ENCODE measurements at places on chromosomes 5 and 9.

GRCh38 chr5:82984786-82985735, 92.1 kb downstream of the TMEM167A start:
- no peak for DNase-seq

- no peak for DNase-seq
These were observed 121.2 kb upstream of the IRX2 start for GRCh38 chr5:2872676-2873075.

GRCh38 chr9:116476935-116477381, 210.1 kb upstream of the TRIM32 start:
- no peak for DNase-seq

DNA sequence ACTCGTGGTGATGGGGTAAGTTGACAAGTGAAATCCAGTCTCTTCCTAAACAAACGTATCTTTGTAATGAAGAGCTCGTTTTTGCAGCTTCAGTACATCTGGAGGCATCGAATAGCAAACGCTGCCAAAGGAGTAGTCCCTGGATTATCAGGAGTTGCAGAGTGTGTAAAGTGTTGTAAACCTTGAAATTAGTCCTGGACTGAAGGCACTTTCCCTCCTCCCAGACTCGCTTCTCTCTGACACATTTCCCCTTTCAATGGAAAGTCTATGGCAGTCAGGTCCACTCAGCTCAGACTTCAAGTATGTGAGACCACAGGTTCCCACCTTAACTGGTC, 1.5 kb upstream of the PBX3 start:
- no peak for DNase-seq

DNA sequence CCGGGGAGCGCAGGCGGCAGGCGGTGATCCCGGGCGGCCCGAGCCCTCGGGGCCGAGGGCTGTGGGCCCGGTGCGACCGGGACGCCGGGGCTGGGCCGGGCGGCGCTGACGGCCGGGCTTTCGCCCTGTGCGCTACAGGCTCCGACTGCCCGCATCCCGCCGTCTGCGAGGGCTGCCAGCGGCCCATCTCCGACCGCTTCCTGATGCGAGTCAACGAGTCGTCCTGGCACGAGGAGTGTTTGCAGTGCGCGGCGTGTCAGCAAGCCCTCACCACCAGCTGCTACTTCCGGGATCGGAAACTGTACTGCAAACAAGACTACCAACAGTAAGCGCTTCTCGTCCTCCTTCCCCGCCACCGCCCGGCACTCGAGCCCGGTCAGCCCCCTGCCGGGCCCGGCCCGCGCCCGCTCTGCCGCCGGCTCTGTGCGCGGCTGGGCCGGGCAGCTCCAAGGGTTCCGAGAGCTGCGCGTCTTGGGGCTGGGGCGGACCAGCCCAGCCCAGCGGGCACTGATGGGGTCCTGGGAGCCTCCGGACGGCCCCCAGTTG, 1.6 kb downstream of the LMX1B start:
- no peak for DNase-seq

GRCh38 chr5:7393921-7394799, 1.8 kb upstream of the ADCY2 start:
- no peak for DNase-seq

GRCh38 chr9:136688274-136689107, 1.2 kb upstream of the AGPAT2 start:
- no peak for DNase-seq

GRCh38 chr9:33737811-33738606, 57.4 kb upstream of the PRSS3 start:
- DNase-seq: no peak

DNA sequence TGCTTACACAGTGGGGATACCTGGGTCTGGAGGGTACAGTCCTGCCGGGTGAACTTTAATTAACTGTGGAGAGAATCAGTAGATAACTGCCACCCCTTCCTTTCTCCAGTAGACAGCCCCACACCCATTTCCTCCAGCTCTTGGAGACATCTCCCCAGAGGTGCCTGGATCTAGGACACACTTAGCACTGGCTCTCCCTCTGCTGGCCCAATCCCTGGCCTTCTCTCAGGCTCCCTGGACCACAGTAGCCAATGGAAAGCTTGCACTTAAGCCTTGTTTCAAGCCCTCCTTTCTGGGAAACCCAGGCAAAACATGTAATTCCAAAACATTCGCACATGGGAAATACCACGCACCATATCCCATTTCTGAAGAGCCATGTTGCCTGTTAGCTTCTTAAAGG, 169.2 kb upstream of the GAS1 start:
- no peak for DNase-seq

DNA sequence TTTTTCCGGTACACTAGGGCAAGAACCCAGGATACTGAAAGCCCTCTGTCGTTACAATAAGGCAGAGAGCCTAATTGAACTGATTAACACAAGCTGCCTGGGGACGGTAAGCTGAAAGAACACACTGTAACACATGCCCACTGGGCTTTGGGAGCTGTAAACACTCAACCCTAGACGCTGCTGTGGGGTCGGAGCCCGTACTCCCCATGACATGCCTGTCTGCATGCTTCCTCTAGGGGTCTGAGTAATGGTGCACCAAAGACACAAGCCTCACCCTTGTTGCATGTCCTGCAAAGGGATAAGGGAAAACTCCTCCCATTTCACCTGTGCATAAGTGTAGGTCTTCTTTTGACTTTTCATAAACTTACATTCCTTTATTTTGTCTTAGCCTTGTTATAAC, 194.0 kb downstream of the FBXL7 start:
- no peak for DNase-seq

DNA sequence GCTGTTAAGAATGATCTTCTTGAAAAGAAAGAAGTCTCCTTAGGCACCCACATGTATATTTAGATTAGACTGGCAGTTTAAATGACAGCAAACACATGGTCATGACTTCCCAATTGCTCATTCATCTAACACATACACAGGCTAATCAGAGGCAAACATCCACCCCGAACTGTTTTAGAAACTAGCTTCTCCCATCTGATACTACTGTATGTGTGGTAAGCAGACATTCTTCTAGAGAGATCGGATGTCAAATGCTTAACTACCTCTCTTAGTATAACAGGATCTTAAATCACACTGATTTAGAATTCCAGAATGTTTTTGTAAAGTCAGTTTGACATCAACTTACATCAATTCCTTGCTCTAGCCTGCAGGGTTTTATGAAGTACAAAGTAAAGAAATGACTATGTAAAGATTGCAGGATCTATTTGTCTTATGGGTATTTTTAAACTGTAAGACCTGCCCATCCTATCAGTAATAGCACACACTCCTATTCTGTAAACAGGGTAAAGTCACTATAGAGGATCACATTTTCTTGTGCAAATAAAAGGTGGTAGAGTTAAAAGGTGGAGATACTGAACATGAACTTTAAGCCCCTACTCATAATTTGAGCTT, 239.7 kb downstream of the MLLT3 start:
- DNase-seq: no peak

DNA sequence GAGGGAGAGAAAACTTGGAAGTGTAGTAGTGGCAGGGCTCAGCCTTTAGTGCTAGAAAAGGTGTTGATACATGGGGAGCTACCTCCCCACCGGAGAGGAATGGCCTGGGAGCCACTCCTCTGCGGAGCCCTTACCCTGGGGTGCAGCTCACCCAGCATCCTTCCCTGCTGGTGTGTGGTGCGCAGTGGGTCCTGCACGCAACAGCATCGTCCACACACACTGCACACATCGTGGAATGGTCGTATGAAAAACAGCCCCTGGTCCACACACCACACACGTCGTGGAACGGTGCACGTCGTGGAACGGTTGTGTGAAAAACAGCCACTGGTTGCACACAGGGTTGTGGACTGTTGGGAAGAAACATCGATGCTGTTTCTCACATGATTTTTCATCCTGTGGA, 16.1 kb upstream of the AHRR start:
- no peak for DNase-seq

DNA sequence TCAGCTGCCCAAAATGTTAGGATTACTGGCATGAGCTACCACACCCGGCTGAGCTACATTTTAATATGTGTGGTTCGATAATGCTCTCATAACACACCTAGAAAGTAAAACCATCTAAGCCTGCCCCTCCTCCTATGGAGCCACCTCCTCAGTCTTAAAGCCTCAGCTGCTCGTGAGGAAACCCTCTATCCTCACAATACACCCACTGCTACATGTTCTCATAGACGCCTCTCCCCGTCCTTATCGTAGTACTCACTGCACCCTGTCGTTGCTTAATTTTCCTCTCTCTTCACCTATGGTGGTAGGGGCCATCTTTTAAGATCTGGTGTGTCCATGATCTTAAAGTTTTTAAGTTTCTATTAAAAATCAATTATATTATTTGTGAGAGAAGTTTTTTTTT, 72.9 kb downstream of the RCL1 start:
- DNase-seq: no peak

GRCh38 chr9:135596211-135596610, 34.7 kb downstream of the PAEP start:
- DNase-seq: no peak

GRCh38 chr9:117072216-117072615, 342.6 kb downstream of the ASTN2 start:
- DNase-seq: no peak

- no peak for DNase-seq
These were observed 337.8 kb downstream of the DMAC1 start for GRCh38 chr9:7461791-7462190.

DNA sequence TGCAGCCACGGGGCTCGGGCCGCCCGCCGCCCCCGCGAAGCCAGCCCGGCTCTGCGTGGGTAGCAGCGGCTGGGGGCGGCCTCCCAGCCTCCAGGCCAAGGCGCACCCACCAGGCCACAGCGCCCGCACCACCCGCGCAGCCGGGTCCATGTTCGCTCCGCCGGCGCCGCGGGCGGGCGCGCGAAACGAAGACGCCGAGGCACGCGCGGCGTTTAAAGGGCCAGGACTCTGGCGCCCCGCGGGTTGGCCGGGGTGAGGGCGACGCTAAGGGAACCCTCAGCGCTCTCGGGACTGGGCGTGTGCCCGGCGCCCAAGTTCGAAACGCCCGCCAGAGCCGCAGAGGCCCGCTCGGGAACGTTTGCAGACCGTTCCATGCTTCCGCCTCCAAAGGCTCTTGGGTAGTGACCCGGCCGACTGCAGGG, at the start of gene PTGES2:
Gene PTGES2, minus strand, starts transcription at position 162 of the 422 bp plus-strand sequence. Its CDS starts 12 bp downstream, at position 150.
- peak; percentile 57 for DNase-seq

DNA sequence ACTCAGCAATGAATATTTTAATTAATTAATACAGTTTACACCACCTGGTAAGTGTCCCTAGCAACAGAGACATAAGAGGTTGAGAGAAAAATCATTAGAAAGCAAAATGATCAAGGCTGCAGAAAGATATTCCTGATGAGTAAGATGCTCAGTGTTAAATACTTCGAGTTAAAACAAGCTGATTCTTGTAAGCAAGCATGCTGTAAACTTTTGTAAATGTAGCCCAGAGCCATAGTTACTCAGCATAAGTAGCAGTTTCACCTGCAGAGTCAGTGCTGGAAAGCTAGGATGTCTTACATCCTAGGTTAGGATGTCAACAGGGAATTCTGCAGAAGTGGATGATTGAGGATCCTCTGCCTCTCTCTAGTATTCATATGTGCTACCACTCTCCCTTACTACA, 4.2 kb downstream of the PRKACG start:
- no peak for DNase-seq

GRCh38 chr5:107900721-107901120, 230.0 kb upstream of the EFNA5 start:
- DNase-seq: no peak

DNA sequence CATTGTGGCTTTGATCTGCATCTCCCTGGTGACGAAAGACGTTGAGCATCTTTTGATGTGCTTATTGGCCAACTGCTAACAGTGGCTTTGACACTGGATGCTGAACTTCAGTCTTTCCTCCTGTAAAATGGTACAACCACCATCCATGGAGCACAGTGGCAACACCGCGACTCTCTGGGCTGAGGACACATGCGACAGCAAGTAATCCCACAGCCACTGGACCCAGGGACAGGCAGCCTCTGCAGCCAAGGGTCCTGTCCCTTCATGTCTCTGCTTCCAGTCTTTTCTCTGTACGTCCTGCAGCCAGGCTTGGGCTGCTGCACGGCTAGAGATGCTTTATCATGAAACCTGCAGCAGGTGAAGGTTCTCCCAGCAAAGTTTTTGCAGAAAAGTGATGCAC, 83.5 kb downstream of the DAP start:
- no peak for DNase-seq

GRCh38 chr9:97307091-97307490, 368 bp upstream of the CCDC180 start:
- no peak for DNase-seq

- DNase-seq: no peak
These were observed 478.7 kb downstream of the SEMA5A start for GRCh38 chr5:9067154-9067553.

- no peak for DNase-seq
These were observed 32.3 kb upstream of the WDR38 start for GRCh38 chr9:124820698-124821623.

- no peak for DNase-seq
These were observed 21.0 kb upstream of the RAB14 start for GRCh38 chr9:121222524-121223171.

DNA sequence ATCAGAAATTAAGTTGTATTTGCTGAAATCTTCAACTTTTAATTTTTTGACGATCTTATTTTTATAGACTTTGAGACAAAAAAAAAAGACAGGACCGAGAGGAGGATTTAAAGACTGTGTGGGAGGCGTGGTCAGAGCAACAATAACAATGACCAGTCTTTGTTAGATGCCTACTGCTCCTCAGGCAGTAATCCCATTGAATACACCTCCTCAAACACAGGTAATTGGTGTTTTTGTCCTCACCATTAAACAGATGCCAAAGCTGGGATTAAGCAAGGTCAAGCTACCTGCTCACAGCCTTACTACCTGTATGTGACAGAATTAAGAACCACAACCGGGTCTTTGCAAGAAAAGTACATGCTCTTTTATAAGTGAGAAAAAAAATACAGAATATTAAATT, 233.3 kb upstream of the GRAMD2B start:
- no peak for DNase-seq

GRCh38 chr5:154276973-154277331, 86.4 kb downstream of the GALNT10 start:
- no peak for DNase-seq

- no peak for DNase-seq
These were observed 22.8 kb downstream of the IGIP start for GRCh38 chr5:140148508-140148907.

- DNase-seq: no peak
These were observed 9.7 kb downstream of the SLC12A7 start for GRCh38 chr5:1101961-1102713.

- peak; percentile 31 for DNase-seq
These were observed 1.3 kb downstream of the CD74 start for GRCh38 chr5:150411245-150411979.

All from stimulated activated CD8-positive, alpha-beta memory T cell treated with anti-CD3 and anti-CD28 coated beads, Interleukin-7, amount 100 ng/mL, for 24 hours (primary cell).